NCI-H2081 (cell line): ENCODE measurements at places on chromosomes 12 and 14.

GRCh38 chr14:50319721-50320120 is 7.6 kb downstream of the DMAC2L start:
- no peak for DNase-seq

DNA sequence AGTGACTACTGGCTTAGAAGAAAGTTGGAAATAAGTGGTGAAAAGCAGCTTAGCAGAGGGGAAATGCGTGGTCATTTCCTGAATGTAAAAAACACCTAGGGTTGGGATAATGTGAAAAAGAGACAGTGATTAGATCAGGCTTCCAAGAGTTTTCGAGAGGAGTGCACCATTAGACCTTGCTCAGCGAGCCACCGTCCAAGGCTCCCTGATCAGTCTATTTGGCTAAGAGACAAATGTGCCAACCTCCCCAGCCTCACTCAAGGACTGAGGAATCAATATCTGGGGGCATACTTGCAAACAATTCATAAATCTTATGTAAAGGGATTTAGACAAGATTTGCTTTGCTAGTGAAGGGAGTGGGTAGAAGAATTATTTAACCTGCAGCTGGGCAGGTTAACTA is 594.5 kb downstream of the NRXN3 start:
- no peak for DNase-seq

DNA sequence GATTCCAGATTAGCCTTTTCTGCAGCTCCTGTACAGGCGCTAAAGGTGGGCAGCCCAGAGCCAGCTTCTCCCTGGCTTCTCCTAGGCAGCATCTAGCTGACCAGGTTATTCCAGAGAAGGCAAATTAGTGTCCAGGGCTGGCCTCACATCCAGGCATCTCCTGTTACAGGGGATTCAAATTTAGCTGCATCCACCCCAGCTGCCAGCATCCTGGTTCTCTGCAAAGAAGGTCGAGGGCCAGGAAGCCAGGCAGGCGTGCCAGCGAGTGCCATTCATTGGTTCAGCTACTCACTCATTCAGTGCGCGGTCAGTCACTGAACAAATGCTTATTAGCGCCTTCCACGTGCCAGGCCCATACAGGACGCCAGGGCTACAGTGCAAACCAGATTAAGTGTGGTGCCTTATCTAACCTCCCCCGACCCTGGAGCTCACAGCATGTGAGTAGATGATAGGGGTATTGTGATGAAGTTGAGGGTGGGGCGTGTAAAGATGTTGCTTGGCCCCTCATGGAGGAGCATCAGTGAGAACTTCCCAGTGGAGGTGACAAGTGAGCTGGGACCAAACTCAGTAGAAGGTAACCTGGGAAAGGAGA is 15.7 kb upstream of the FAM222A start:
- no peak for DNase-seq

- no peak for DNase-seq
These were observed 241.6 kb downstream of the BCAT1 start for GRCh38 chr12:24707334-24707733.
